ENCODE measurements at places on chromosomes 2 and 18. TPM values are rescaled to one million over a fixed set of nuclear protein-coding genes. Genes with fewer than 3 reads are reported as not detected.
A peak's percentile ranks its signal among the peaks of the same experiment; 100 is the strongest.

DNA sequence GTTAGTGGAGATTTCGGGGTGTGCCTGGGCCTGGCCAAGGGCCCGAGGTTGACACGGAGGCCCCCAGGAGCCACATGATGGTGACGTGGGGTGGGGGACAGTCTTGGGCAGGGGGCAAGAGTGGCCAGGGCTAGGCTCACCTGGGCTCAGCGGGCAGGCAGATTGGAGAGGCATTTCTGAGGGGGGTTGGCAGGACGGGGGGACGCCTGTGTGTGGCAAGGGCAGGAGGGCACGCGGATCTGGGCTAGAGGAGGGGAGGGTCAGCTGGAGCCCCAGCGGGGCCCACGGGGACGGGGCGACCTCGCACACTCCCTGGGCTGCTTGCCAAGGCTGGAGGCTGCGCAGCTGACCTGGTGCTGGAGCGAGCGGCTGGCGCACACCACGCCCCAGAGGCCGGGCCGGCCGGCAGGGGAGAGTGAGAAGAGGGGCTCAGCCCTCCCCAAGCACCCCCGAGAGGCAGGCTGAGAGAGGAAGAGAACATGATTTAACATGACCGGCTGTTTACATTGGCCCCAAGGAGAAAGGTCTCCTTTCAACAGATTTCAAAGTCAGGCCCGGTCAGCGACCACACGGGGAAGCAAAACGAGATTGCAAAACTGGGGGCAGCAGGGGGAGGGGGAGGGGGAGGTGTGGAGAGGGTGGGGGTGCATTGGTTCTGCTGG is 38.0 kb upstream of the SNED1 start:
- no peaks in the 10 kb centered on the region for H3K27me3 ChIP-seq
- no peaks in the 10 kb centered on the region for H3K36me3 ChIP-seq
- H3K4me3 ChIP-seq: no peak overlapping the region
- peak; percentile 65 for DNase-seq
- no peak overlapping the region for H3K27ac ChIP-seq

DNA sequence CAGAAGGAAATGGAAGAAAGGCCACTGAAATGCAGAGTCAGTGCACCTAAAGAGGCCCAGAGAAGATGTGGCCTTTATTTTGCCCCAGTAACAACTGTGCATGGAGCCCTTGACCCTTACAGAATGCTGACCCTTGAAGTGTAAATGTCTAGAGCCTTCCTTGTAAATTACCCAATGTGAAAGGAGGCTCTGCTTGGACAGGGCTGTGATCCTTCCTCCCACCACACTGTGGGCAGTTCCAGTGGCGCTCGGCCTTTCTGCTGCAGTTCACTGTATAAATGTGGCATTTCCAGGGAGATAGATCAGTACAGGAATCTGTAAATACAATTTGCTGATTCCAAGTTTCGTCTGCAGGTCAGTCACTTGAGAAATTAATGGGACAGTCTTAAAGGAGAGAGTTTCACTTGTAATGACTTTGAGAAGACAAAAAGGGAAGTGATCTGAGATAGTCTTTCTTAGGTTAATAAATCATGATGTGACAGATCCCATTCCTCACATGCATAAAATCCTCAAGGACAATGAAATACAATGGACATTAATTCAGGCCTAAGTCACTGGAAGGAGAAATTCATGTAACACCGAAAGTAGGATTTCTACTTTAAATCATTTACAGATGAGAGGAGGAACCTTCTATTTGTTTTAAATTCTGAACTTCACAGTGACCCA is 133.8 kb upstream of the LMAN1 start:
- no peak overlapping the region for H3K4me3 ChIP-seq
- DNase-seq: no peak
- no peaks in the 10 kb centered on the region for H3K36me3 ChIP-seq
- H3K4me1 ChIP-seq: no peaks in the 10 kb centered on the region
- H3K27me3 ChIP-seq: no peaks in the 10 kb centered on the region

Gene SEC11C
- 13.0 TPM for total RNA-seq

DNA sequence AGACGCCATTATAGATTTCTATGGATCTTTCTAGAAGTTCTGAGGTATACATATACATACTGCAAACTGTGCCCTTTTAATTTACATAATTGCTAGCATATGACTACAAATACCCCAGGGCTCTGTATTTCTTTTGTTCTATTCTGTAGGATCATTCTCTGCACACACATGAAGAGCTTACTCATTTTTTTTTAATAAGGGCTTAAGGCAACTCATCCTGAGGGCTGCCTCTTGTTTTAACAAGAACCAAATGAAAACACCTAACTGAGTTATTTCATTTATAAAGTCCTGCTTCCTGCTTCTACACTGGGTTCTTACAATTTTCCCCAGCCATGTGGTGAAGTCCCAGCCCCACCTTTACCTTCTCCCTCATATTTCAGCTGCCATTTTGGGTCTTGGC is 390.5 kb downstream of the IRS1 start:
- H3K4me1 ChIP-seq: no peaks in the 10 kb centered on the region
- H3K36me3 ChIP-seq: no peaks in the 10 kb centered on the region
- no peak for DNase-seq
- no peaks in the 10 kb centered on the region for H3K27me3 ChIP-seq

DNA sequence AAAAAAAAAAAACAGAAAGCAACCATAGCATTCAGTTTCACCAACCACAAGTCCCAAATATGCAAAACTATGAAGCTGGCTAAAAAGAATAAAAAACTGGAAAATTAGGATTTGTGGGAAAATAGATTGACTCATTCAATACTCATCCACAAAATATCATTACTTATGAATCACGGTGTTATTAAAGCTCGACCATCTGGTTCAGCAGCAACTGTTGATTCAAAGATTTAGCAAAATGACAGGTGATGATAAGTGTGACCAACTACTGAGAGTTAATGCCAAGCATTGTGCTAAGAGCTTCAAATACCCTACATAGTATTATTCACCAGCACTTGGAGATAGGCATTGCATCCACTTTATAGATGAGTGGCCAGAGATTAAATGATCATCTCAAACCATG is 26.2 kb upstream of the XDH start:
- no peak for DNase-seq
- H3K4me1 ChIP-seq: no peaks in the 10 kb centered on the region
- no peak overlapping the region for H3K27ac ChIP-seq
- H3K36me3 ChIP-seq: no peaks in the 10 kb centered on the region
- no peak overlapping the region for H3K4me3 ChIP-seq

- peaks cover 5% of the 10 kb centered on the region for H3K27me3 ChIP-seq
- peak; percentile 54 for DNase-seq
- no peaks in the 10 kb centered on the region for H3K36me3 ChIP-seq
- peaks cover 29% of the 10 kb centered on the region for H3K4me1 ChIP-seq
- H3K27ac ChIP-seq: peak overlapping the region; percentile 90
Observed at GRCh38 chr18:9708434-9709303, 568 bp downstream of the RAB31 start.

Gene ATP5F1A
- 617 TPM for total RNA-seq

DNA sequence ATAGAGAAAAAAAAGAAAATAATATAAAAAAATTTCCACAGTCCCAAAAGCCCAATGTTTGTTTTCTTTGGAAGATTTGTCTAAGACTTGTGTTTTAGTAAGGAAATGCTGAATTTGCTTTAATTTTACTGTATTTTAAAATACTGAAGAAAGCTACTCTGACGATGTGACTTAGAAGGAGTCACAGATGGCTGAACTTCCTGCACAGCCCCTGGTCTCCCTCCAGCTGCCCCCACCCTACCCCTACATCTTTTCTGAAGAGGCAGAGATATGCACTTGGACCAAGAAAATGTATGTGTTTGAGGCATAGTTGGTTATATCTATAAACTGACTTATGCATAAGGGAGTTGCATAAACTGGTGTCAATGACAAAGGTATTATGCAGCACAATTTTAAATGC is 172.3 kb downstream of the CDH2 start:
- no peaks in the 10 kb centered on the region for H3K4me1 ChIP-seq
- no peaks in the 10 kb centered on the region for H3K27me3 ChIP-seq
- H3K4me3 ChIP-seq: no peak overlapping the region
- no peak overlapping the region for H3K27ac ChIP-seq

DNA sequence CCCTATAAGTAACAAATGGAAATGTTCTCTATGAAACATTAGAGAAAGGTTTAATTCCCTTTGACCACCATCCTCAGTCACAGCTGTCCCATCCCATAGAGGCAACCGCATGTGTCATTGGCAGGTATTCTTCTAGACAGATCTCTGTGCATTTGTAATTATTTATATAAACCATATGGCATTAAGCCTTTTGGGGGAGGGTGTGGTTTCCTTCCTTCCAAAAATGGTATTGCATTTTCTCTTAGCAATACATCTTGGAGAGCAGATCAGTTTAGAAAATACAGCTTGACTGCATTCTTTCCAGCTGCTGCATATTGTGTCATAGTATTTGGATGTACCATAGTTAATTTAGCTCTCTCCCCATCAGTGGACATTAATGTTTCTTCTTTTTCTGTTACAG is 57.7 kb downstream of the LCLAT1 start:
- H3K27me3 ChIP-seq: no peaks in the 10 kb centered on the region
- H3K36me3 ChIP-seq: no peaks in the 10 kb centered on the region
- H3K4me1 ChIP-seq: peaks cover 28% of the 10 kb centered on the region
- no peak overlapping the region for H3K4me3 ChIP-seq
- no peak overlapping the region for H3K27ac ChIP-seq
- no peak for DNase-seq

DNA sequence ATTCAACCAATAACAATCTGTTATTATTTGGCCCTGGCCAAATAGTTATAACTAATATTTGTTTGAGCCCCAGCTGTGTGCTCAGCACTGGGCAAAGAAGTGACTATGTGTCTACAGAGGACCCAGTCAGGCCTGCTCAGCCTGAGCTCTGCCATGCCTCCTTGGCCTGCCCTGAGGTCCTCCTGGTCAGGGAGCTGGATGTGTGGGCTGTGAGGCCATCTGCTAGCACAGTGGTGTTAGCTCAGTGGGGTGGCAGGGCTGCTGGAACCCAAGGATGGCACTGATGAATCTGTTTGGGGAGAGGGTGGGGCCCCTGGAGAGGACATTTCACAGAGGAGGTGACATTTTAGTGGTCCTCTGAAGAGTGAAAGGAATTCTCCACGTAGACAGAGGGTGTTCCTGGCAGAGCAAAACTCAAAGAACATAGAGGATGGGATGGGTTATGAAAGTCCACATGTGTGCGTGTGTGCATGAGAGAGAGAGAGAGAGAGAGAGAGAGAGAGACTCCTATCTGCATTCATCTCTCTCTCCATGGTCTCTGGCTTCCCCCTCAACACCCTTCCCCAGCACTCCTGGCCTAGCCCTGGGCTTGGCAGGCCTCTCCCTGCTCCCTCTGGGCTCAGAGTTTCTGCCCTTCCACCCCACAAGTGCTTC is 21.2 kb upstream of the ATOH8 start:
- peaks cover 10% of the 10 kb centered on the region for H3K4me1 ChIP-seq
- no peak overlapping the region for H3K27ac ChIP-seq
- H3K27me3 ChIP-seq: no peaks in the 10 kb centered on the region
- H3K4me3 ChIP-seq: no peak overlapping the region
- no peaks in the 10 kb centered on the region for H3K36me3 ChIP-seq
- no peak for DNase-seq

Gene SERPINB7
- total RNA-seq: not detected

Gene AKAIN1
- total RNA-seq: not detected

DNA sequence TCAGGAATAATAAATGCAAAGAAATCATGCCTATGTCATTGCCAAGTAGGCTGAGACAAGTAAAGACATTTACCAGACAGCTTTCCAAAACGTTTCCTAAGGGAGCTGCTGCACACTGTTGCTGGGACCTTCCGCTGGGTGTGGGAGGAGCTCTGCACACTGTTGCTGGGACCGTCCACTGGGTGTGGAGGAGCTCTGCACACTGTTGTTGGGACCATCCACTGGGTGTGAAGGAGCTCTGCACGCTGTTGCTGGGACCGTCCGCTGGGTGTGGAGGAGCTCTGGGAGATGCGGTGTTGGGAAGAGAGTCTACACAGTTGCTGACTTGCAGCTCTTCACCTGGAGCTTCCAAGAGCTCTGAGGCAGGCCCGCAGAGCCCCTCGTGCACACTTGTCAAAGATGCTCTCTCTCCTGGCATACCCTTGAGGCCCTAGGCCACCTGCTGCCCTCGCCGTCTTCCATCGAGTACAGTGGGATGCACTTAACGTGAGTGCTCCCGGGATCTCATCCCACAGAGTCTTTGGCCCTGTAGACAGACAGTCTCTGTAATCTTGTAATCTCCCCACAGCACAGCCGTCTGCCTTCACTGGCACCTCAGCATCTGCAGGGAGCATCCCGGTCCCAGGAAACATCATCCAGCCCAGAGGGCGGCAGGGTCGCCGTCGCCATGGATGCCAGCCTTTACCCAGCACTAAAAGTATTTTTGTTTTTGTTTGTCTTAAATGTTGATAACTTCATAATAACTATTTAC is 51.4 kb downstream of the TRAPPC12 start:
- no peak overlapping the region for H3K27ac ChIP-seq
- no peak overlapping the region for H3K4me3 ChIP-seq
- no peak for DNase-seq
- no peaks in the 10 kb centered on the region for H3K27me3 ChIP-seq

- peaks cover 41% of the 10 kb centered on the region for H3K27me3 ChIP-seq
- H3K4me3 ChIP-seq: no peak overlapping the region
- H3K4me1 ChIP-seq: no peaks in the 10 kb centered on the region
- no peak for DNase-seq
Observed at GRCh38 chr2:241811952-241812729, 3.1 kb downstream of the NEU4 start.

DNA sequence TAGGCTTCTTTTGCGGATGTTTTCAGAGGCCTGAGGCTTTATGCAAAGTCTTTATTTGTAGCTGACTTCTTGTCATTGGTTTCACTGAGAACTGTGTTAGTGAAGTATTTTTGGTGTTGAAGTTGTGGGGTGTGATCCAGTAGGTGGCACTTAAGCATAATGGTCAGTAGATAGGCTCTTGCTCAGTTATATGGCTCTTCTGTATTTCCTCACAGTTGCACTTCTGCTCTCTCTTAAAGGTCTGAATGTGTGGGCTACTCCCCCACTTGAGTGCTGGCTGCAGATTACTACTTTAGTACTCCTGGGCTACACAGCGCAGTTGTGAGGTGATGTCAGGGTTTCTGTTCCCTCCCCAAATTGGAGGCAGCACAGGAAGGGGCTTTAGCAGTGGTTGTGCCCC is 133.8 kb upstream of the SCN7A start:
- no peak overlapping the region for H3K4me3 ChIP-seq
- H3K27me3 ChIP-seq: no peaks in the 10 kb centered on the region
- H3K36me3 ChIP-seq: no peaks in the 10 kb centered on the region
- no peak overlapping the region for H3K27ac ChIP-seq

Gene THUMPD2
- total RNA-seq: 4.3 TPM

- DNase-seq: no peak
- H3K4me1 ChIP-seq: no peaks in the 10 kb centered on the region
- no peaks in the 10 kb centered on the region for H3K36me3 ChIP-seq
- no peak overlapping the region for H3K27ac ChIP-seq
Observed at GRCh38 chr2:240302041-240302440, 133.4 kb upstream of the GPC1 start.

Gene ZSCAN30
- total RNA-seq: 9.8 TPM
